ENCODE measurements at places on chromosomes 2 and 18.

GRCh38 chr2:134261398-134262131 lies 7.7 kb downstream of the MGAT5 start:
- DNase-seq, result no peak

GRCh38 chr18:26992926-26993325 lies 127.4 kb upstream of the AQP4 start:
- DNase-seq, result no peak

DNA sequence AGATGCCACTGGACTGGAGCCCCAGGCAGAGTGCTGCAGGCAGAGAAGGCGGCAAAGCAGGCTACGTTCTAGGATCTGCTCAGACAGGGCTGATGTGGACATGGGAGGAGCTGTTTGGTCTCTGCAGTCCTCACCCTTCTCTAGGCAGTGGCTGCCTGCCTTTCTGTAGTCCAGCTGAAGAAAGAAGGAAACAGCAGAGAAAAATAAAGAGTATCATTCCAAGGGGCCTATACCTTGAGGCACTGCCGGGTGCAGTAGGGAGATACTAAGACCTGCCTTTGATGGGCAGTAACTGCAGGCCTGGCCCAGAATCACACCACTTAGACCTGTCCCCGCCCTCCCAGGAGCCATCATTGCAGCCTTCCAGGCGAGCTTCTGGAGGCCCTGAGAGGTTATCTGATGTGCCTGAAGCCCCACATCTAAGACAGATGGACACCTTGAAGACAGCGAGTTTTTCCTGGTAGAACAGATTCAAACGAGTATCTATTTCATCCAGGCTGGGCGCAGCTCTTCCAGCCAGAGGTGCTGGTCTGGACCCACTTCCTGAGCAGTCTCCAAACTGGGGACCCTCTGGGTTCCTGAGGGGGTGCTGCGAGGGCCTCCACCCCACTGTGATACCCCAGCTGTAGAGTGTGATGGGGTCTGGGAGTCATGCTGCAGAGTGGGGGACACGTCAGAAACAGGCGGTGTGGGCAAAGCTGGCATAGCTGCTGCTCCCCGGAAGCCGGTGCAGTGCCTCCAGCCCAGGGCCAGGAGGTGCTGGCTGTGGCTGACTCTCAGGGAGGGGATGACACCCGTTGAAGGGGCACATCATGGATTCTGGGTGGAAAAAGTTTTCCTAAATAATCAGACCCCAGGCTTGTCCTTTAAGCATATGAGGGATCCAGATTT lies 87.3 kb upstream of the OTOS start:
- no peak for DNase-seq

GRCh38 chr18:6836331-6836730 lies 106.8 kb downstream of the ARHGAP28 start:
- DNase-seq, result no peak

GRCh38 chr2:203892207-203892606 lies 24.6 kb downstream of the CTLA4 start:
- DNase-seq, result no peak

- DNase-seq, result no peak
These were observed 11.0 kb downstream of the DYSF start for GRCh38 chr2:71464389-71464788.

DNA sequence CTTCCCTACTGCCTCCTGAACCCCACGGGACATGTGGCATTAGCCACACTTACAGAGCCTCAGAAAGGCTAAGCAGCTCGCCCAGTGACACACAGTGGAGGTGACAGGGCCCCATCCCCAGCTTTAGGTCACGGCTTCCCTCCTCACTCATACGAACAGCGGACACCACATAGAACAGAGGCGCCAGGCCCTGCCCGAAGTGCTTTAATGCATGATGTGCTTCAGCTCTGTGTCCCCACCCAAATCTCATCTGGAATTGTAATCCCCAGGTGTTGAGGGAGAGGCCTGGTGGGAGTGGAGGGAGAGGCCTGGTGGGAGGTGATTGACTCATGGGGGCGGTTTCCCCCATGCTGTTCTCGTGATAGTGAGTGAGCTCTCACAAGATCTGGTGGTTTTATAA lies 135.3 kb downstream of the PTGR3 start:
- no peak for DNase-seq

DNA sequence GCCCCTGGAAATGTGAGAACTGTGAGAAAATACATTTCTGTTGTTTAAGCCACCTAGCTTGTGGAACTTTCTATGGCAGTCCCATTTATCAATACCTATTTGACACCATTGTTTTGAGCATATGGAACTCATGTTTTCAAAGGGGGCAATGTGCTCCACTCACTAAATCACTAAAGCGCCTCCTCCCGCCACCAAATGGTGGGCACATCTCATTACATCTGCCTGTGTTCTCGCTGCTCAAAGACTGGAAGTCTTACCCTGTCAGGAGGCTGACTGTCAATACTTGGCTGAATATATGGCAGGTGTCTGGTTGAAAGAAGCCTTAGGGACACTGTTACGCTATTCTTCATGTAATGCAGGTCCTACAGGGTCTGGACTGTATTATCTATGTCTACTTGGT lies 767.7 kb downstream of the TSN start:
- no peak for DNase-seq

DNA sequence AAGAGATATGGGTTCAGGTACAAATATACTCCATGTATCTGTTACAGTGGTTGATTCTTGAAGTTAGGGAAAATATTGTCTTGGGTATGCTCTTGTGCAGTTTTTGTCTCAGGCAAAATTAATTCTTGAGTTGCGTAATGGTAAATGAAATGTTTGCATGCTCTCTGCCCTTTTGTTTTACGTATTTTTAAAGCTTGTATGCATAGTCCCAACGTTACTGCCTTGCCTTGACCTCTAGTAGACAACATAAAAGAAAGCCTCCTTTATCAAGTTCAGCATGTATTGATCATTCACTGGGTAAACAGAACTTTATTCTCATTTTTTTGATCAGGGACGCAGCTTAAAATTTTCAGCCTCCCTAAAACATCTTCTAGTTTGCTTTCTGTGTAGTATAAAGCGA lies 283.1 kb downstream of the THSD7B start:
- DNase-seq, result no peak

DNA sequence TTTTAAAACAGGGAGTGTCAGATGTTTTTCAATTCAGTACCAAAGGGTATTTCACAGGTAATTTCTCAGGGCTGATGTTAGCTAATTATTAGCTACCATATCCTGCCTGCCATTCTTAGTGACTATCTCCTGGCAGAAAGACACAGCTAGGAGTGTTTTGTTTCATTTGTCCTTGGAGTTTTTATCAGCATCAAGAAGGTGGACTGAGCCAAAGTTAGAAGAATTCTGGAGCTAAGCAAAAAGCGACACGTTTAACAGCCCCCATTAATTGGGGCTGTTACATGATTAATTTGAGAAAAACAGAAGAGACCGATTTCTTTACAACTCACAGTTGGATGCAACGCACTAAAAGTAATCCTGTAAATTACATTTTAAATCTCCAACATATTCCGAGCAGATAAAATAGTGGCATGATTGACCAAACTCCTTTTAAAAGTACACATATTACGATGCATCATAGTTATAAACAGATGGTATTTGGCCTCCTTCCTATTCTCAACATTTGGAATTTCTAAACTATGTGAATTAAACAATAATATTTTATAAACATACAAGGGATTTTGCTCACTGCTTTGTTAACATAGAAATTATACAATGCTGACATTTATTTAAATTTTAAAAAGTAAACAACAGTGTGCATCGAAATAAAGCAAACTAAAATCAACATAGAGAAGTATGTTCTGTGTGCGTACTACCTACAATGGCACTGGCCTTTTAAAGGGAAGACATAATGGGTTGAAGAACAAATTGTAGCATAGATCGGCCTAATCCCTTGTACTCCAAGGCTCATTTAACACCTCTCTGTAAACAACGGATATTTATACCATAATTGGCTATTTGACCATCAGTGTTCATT lies 585.1 kb downstream of the ZEB2 start:
- no peak for DNase-seq

GRCh38 chr18:56580026-56580425 lies 58.4 kb downstream of the TXNL1 start:
- no peak for DNase-seq

- no peak for DNase-seq
These were observed 396.4 kb downstream of the PIK3C3 start for GRCh38 chr18:42351455-42351854.

- no peak for DNase-seq
These were observed 36.3 kb downstream of the PREPL start for GRCh38 chr2:44324971-44325426.

DNA sequence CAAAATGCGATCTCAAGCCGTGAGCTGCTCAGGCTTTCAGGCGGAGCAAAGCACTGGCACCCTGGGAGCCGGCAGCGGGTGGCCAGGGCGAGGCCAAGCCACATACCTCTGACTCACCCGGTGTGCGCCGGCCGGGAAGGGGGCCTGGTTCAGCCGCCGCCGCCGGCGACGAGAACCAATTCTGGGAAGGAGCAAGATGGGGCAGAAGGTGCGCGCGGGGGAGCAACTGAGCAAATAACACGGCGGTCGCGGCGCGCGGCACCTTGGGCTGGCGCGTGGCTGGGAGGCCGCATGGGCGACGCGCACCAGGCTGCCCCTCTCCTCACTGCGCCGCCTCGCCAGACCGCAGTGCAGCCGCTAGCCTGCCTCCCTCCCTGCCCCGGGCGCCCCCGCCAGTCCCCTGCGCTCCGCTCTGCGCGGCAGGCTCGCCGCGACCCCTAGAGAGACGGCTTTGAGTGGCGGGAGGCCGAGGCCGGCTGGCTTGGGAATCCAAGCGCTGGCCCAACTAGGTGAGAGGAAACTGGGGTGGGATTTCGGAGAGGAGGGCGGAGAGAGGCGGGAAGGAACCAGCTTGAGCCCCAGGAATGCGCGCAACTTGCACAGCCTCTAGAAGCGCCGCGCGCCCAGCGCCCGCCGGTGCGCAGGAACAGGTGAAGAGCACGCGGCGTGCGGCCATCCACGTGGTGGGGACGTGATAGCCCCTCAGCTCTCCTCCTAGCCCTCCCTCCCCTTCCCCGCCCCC lies 3.2 kb downstream of the NRP2 start:
- peak; percentile 63 for DNase-seq

DNA sequence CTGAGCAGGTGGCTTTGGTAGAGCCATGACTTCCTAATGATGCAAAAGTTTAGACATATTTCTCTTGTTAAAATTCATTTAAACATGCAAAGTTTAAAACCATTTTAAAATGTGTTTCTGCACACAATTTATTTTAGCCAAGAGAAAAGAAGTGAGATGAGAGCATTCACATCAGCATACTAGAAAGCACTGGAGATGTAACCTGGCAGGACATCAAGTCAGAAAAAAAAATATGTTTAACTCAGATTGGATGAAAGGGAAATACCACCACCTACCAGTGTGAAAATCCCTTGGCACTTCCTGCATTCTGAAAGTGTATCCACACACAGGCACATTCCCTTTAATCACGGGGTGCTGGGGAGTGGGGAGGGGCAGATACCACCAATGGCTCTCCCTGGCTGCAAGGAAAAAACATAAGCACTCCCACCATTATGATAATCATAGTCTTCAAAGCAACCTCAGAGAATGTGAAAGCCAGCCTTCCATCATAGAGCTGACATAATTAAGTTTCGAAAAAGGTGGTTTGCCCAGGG lies 25.0 kb downstream of the DNER start:
- DNase-seq, result no peak
